Activated CD8-positive, alpha-beta T cell treated with anti-CD3 and anti-CD28 coated beads for 36 hours (primary cell): ENCODE measurements at places on chromosomes 7 and 10. TPM values are rescaled to one million over a fixed set of nuclear protein-coding genes. Genes with fewer than 3 reads are reported as not detected.

DNA sequence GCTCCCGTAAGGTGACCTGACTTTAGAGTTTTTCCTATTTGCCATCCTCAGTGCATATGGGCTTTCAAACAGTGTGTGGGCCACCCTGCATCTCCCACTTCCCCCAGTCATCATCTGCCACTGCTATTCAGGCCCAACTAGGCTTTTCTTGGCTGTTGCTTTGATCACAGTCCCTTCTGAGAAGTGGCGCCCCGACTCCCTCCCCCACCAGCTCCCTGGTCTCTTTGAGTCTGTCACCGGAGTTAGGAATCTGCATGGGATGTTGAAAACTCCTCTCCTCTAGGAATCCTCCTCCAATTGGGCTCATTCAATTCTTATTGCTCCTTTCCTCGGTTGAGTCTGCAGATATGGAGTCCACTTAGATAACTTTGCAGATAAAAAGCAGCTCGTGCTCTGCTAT lies 32.1 kb downstream of the HIF1AN start:
- H3K27me3 ChIP-seq, result peaks cover 43% of the 10 kb centered on the region
- H3K27ac ChIP-seq, result no peak overlapping the region
- H3K4me3 ChIP-seq, result no peak overlapping the region
- H3K4me1 ChIP-seq, result peaks cover 2% of the 10 kb centered on the region
- no peaks in the 10 kb centered on the region for H3K36me3 ChIP-seq

- H3K27me3 ChIP-seq, result no peaks in the 10 kb centered on the region
- H3K36me3 ChIP-seq, result no peaks in the 10 kb centered on the region
- H3K27ac ChIP-seq, result no peak overlapping the region
- no peak for DNase-seq
Measured at GRCh38 chr10:2401459-2401858, 664.1 kb upstream of the ADARB2 start.

GRCh38 chr10:116974456-116975005 lies 30.5 kb downstream of the SHTN1 start:
- no peaks in the 10 kb centered on the region for H3K4me1 ChIP-seq
- peaks cover 7% of the 10 kb centered on the region for H3K27me3 ChIP-seq
- no peak for DNase-seq
- H3K4me3 ChIP-seq, result no peak overlapping the region

- peaks cover 40% of the 10 kb centered on the region for H3K36me3 ChIP-seq
- H3K4me1 ChIP-seq, result peaks cover 44% of the 10 kb centered on the region
- H3K4me3 ChIP-seq, result no peak overlapping the region
- H3K27me3 ChIP-seq, result no peaks in the 10 kb centered on the region
- H3K27ac ChIP-seq, result no peak overlapping the region
Measured at GRCh38 chr10:59857049-59857448, 49.3 kb downstream of the CCDC6 start.

DNA sequence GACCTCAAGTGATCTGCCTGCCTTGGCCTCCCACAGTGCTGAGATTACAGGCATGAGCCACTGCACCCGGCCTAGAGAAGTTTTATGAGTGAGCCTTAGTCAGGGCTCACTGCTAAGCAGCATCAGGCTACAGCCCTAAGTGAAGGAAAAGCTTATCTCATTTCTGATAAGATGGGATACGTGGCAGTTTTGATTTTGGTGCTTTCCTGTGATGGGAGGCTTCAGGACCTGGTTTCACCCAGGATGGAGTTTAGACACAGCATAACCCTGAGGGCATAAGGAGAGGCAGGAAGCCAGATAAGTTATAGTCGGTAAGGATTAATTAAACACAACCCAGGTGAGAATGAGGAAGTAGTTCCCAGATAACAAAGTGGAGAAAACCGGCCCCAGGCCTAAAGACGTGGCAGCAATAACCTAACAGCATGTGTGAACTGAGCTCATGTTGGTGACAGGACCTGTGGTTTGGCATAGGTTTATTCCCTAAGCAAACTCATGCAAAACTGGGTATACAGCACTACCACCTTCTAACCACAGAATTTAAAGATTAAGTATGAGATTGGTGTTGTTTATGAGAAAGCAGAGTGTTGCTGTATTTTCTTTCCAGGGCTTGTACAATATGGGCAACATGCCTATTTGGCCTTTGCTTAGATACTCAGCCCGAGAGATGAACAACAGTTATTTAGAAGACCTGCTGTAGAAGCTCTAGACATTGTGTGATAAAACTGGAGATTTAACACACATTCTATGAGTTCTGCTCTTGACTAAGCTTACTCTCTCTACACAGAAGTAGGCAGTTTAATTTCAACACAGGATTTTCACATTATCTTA lies 119.4 kb downstream of the COL28A1 start:
- peak overlapping the region; percentile 6 for H3K27ac ChIP-seq
- DNase-seq, result peak; percentile 21
- H3K36me3 ChIP-seq, result no peaks in the 10 kb centered on the region
- peaks cover 6% of the 10 kb centered on the region for H3K4me1 ChIP-seq

GRCh38 chr10:4354382-4354812 lies 471.6 kb upstream of the AKR1E2 start:
- DNase-seq, result no peak
- peaks cover 3% of the 10 kb centered on the region for H3K4me1 ChIP-seq
- H3K27me3 ChIP-seq, result peaks cover 10% of the 10 kb centered on the region
- H3K36me3 ChIP-seq, result no peaks in the 10 kb centered on the region

DNA sequence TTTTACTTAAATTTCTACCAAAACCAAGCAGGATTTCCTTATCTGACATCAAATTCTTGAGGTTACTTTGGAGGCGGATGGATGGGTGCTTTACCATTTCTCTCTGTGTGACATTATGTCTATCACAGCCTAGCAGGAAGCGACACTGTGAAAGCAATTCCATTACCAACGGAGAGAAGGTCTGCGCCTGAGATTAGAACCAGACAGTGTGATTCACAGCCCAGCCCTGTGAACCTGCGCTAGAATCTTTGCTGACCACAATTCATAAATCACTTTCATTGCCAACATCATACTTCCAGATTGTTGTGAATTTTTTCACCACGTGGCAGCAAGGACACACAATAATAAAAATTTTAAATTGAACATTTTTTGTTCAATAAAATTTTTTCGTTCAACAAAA lies 126.5 kb downstream of the CUBN start:
- H3K27me3 ChIP-seq, result peaks cover 4% of the 10 kb centered on the region

GRCh38 chr10:29720149-29720548 lies 85.4 kb upstream of the SVIL start:
- peaks cover 23% of the 10 kb centered on the region for H3K36me3 ChIP-seq
- H3K27ac ChIP-seq, result no peak overlapping the region
- no peak overlapping the region for H3K4me3 ChIP-seq
- no peaks in the 10 kb centered on the region for H3K27me3 ChIP-seq

DNA sequence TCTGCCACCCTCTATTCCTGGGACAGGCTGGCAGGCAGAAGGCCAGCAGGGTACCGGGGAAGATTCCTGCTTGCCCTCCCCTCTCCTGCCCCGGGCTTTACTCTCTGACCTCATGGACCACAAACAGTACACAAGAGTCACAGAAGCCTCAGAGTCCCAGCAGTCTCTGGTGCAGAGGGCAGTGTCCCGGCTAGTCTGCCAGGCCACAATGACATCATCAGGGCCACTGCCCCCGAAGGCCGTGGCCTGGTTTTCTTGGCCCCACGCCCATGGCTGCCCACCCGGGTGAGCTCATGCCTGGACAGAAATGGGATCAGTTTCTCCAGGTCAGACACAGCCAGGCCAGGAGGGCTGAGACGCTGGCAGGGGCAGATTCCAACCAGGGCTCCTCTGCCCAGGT lies 91.9 kb downstream of the MYL10 start:
- DNase-seq, result no peak
- no peaks in the 10 kb centered on the region for H3K4me1 ChIP-seq
- H3K36me3 ChIP-seq, result no peaks in the 10 kb centered on the region
- H3K4me3 ChIP-seq, result no peak overlapping the region

DNA sequence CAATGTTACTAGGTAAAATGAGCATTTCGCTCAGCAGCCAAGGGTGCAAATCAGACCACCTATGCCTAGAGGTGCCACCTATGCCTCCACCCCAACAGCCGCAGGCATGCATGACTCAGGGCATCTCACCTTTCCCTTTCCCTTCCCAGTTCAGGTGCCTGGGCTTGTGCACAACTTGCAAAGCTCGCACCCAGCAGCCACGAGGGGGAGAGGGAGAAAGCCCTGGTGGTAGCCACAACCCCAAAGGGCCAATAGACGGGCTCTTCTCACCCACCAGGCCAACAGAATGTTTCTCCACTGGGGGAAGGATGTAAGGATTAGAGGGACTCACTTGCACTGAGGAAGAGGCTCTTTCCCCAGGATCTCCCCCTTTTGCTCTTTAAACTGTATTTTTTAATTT lies 462.3 kb upstream of the PCDH15 start:
- DNase-seq, result no peak
- H3K27ac ChIP-seq, result no peak overlapping the region
- H3K4me1 ChIP-seq, result no peaks in the 10 kb centered on the region
- no peak overlapping the region for H3K4me3 ChIP-seq
- no peaks in the 10 kb centered on the region for H3K27me3 ChIP-seq

DNA sequence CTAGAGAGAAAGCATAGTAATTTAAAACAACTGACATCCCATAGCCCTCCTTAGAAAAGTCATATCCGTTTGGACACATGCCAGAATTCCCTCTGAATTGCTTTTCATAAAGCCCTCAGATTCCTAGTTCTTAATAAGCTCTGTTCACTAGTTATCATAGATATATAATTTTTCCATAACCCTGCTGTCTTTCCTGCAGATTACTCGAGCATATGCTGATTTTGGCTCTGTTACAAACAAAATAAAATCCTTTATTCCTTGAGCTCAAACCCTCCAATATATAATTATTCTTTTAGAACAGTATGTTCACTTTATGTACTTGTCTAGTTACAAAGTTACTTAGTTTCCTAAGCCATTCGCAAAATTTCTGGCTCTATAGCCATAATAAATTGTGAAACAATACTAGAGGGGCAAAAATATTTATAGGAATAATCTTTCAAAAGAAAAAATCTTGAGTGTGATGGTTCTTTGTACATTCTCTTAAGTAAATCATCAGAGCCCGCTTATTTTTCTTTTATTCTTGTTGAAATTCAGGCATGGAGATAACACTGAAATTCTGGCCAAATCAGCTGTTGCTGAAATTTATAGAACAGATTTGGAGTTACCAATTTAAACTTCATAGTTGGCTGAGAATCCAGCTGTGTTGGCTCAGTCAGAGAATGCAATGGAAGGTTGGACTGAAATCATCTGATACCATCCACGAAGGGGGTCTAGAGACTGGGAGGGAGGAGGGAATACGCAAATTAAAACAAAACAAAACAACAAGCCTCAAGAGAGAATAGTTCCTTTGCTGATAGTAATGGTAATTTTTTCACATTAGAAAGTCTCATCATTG lies 146.1 kb upstream of the TMEM196 start:
- no peaks in the 10 kb centered on the region for H3K27me3 ChIP-seq
- H3K27ac ChIP-seq, result no peak overlapping the region
- no peak for DNase-seq
- no peaks in the 10 kb centered on the region for H3K36me3 ChIP-seq

- H3K27me3 ChIP-seq, result peaks cover 3% of the 10 kb centered on the region
- H3K4me3 ChIP-seq, result no peak overlapping the region
- DNase-seq, result no peak
- no peaks in the 10 kb centered on the region for H3K36me3 ChIP-seq
- no peaks in the 10 kb centered on the region for H3K4me1 ChIP-seq
Measured at GRCh38 chr10:3435671-3436070, 263.1 kb upstream of the PITRM1 start.

GRCh38 chr7:78528964-78529363 lies 730.4 kb downstream of the PHTF2 start:
- H3K27ac ChIP-seq, result no peak overlapping the region
- H3K27me3 ChIP-seq, result no peaks in the 10 kb centered on the region
- DNase-seq, result no peak
- H3K4me3 ChIP-seq, result no peak overlapping the region

- DNase-seq, result no peak
- no peaks in the 10 kb centered on the region for H3K27me3 ChIP-seq
- H3K4me1 ChIP-seq, result peaks cover 4% of the 10 kb centered on the region
Measured at GRCh38 chr10:132669208-132669861, 116.6 kb downstream of the NKX6-2 start.

DNA sequence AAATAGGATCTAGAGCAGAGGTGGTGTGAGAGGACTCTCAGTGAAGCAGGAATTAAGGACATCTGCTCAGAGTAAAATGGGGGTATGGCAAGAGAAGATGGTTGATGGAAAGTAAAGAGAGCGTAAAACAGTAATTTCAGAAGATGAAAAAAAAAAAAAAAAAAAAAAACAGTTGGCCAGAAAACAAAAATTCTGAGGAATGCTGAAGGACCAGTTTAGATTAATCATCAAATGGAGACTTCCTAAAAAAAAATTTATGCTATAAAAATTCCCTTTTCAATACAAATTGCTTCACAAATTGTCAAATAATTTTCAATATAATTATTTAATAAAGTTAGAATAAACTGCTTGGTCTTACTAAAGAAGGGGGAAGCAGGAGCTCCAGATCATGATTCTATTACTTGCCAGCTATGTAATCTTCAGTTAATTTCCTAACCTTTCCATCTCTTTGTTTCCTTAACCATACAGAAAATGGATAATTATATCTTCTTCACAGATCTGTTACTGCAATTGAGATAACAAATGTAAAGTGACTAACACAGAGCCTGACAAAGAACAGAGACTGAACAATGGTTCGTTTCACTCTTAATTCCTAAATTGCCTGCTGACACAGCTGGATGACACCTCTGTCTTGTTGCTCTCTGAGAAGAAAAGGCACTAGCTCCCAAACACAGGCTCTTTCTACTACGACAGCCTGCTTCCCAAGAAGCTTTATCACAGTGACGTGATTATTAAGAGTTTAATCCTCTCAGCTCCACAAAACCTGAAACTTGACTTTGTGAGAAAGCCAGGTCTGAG lies 64.9 kb upstream of the GPR22 start:
- no peaks in the 10 kb centered on the region for H3K27me3 ChIP-seq
- H3K27ac ChIP-seq, result no peak overlapping the region
- peaks cover 12% of the 10 kb centered on the region for H3K36me3 ChIP-seq
- H3K4me3 ChIP-seq, result no peak overlapping the region

DNA sequence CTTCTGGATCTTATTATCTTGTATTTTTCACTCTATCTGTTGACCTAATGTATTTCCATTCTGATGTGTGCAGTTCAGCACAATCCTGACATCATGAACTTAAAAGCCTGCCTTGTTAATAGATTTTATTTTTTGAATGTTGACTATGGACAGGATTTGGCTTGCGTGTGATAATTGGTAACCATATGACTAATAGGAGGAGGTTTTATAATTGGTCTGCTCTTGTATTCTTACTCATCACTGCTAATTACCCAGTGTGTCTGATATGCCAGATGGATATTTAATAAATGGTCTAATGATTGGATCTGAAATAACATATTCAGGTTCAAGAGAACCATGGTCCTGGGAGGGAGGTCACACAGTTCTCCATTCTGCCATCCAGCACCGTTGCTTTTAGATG lies 45.9 kb downstream of the MTURN start:
- no peak overlapping the region for H3K27ac ChIP-seq
- H3K4me1 ChIP-seq, result peaks cover 6% of the 10 kb centered on the region
- no peaks in the 10 kb centered on the region for H3K27me3 ChIP-seq
- H3K36me3 ChIP-seq, result no peaks in the 10 kb centered on the region

GRCh38 chr7:157650801-157651200 lies 314.0 kb downstream of the DNAJB6 start:
- H3K27me3 ChIP-seq, result no peaks in the 10 kb centered on the region
- H3K4me3 ChIP-seq, result no peak overlapping the region
- H3K4me1 ChIP-seq, result no peaks in the 10 kb centered on the region
- DNase-seq, result no peak
- H3K36me3 ChIP-seq, result no peaks in the 10 kb centered on the region
- H3K27ac ChIP-seq, result no peak overlapping the region

Gene ACTL6B
- total RNA-seq, result not detected

Gene ARHGEF35
- total RNA-seq, result 2.3 TPM

Gene NEBL
- 0.34 TPM for total RNA-seq

Gene CNPY1
- not detected for total RNA-seq

Gene PRLHR
- total RNA-seq, result not detected

Gene WDR11
- total RNA-seq, result 33.9 TPM

Gene CYP3A5
- not detected for total RNA-seq

Gene NAT16
- total RNA-seq, result not detected

Gene PLA2G12B
- total RNA-seq, result not detected

Gene KCNH2
- total RNA-seq, result 0.29 TPM
